ENCODE measurements at places on chromosomes 7 and 10.

DNA sequence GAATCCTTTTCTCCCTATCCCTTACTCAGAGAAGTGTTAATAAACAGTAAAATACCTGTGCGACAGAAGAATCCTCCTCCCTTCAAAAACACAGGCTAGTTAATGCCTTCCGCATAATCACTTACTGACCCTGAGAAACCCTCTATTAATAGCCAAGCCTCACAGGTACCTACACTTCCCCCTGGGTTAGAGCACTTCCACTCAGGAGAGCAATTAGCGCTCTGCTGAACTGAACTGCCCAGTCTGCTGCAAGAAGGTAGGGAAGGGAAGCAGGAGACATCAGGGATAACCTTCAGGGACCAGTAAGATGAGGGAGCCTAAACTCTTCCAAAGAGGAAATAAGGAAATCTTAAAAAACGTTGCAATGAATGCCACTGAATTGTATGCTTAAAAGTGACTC lies 39.6 kb downstream of the KIAA1549 start:
- no peak for DNase-seq

DNA sequence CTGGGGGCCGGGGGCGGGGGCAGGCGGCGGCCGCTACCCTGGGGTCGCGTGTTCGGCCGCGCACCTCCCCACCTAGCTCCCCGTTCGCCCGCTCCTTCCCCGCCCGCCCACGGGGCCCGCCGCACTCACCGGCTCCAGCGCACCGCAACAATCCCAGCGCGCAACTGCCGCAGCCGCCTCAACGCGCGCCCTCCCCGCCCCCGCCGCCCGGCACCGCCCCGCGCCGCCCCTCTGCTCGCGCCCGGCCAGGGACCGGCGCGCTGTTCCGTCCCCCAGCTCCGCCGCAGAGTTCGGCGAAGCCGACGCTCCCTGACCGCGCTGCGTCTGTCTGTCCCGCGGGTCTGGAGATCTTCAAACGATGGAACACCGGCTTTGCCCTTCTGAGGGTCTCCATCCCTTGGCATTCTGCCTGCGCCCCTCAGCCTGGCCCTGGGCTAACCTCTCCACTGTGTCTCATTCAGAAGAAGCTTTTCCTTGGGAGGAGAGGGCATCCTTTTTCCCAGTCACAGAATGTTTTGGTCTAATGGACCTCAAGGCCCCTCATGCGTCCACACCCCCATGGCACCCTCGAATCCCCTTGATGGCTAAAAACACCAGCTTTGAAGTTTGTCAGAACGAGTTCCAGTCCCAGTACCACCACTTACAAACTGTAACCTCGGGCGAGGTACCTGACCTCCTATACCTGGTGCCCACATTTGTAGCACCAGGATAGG lies at the start of gene NT5C2:
Gene NT5C2 (minus strand): TSS at position 166 of the 713 bp plus-strand sequence. CDS start 18,314 bp downstream, outside the sequence.
- no peak for DNase-seq

GRCh38 chr7:94054130-94054529 lies 50.0 kb upstream of the BET1 start:
- DNase-seq, result no peak

DNA sequence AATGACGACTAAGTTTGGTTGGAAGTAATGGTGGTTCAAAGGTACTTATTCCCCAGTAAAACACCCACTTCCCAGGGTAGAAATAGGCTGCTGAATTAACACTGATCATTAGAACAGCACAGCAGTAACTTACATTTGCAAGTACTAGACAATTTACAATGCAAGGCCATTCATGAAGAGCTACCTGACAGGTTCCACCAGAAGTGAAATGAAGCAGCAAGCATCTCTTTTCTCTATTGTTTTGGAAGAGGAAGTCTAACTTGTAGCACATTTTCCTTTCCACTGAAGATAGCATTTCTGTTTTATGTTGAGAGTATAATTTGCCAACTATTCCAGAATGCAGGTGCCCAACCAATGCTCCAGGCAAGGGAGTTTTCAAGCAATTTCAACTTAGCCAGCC lies 145.9 kb downstream of the CREB5 start:
- DNase-seq, result no peak

GRCh38 chr10:133084491-133084890 lies 3.2 kb upstream of the ADGRA1 start:
- no peak for DNase-seq

DNA sequence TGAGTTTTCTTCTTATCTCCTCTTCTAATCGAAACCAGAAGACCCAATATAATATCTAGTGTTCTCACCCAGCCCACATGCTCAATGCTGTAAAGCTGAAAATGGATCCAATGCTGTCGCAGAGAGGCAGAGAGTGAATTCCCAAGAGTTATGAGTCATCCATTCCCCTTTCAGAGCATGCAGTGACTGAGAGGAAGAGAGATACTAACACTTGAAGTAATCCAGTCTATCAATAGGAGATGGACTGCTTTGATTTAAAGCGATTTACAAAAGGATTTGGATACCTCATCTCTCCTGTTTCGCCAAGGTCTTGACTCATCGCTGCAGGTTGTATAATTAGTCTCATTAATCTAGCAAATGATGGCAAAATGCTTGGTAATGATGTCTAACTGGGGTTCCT lies 41.5 kb upstream of the PRKCQ start:
- DNase-seq, result no peak

DNA sequence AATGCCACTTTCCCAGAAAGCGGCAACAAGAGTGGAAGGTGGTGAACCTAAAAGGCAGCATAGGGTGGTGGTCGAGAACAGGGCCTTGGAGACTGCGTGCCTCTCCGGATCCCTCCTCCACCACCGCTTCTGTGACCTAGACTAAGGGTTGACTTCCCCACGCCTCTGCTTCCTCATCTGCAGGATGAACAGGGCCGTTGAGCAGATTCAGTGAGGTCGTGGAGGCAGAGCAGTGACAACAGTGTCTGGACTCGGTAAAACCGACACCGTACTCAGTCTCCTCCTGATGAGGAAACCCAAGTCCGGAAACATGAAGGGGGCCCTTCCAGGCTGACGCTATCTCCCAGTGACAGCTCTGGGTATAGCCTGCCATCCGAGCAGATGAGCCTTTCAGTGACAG lies 162.6 kb downstream of the CELF2 start:
- DNase-seq, result no peak

DNA sequence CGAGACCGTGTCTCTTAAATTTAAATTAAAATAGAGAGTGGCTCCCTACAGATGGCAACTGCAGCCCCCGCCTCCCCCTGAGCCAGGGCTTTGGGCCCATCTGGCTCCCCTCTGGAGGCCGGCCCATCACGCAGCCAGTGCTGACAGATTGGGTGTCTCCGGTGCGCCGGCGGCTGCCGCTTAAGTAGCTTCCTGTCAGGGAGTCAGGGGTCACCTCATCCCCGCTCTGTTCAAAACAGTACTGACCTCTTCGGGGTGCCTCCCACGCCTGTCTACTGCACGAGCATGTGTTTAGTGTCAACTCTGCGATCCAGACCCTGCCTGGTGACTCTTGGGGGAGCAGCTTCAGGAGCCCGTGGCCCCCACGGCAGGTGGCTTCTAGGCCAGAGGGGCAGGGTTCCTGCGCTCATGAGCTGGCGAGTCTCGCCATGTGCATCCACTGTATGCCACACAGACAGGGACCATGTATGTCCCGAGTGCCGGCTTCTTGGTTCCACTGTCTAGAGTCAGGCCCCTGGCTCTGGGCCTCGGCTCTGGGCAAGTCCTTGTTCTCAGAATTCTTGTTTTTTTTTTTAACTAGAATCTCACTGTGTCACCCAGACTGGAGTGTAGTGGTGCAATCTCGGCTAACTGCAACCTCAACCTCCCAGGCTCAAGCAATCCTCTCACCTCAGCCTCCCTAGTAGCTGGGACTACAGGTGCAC lies 36.1 kb downstream of the KCTD7 start:
- no peak for DNase-seq

GRCh38 chr7:37683246-37684120 lies at the start of gene GPR141:
Gene GPR141, plus strand, starts transcription at chr7:37683766. Its CDS starts 56,628 bp downstream, at chr7:37740394.
- DNase-seq, result peak; percentile 46

- DNase-seq, result no peak
Measured at GRCh38 chr10:21042536-21042935, 145.4 kb upstream of the NEBL start.

DNA sequence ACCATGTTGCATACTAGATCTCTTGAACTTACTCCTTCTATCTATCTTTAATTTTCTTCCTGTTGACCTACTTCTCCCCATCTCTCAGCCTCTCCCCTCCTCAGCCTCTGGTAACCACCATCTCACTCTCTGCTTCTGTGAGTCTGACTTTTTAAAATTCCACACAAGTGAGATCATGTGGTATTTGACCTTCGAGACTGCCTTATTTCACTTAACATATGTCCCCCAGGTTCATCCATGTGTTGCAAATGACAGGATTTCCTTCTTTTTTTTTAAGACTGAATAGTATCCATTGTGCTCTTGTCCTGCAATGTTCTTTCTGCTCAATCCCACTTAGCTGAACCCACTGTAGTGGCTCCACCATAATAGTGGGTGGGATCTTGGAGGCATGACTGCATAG lies 51.4 kb upstream of the DNAJC1 start:
- DNase-seq, result no peak

DNA sequence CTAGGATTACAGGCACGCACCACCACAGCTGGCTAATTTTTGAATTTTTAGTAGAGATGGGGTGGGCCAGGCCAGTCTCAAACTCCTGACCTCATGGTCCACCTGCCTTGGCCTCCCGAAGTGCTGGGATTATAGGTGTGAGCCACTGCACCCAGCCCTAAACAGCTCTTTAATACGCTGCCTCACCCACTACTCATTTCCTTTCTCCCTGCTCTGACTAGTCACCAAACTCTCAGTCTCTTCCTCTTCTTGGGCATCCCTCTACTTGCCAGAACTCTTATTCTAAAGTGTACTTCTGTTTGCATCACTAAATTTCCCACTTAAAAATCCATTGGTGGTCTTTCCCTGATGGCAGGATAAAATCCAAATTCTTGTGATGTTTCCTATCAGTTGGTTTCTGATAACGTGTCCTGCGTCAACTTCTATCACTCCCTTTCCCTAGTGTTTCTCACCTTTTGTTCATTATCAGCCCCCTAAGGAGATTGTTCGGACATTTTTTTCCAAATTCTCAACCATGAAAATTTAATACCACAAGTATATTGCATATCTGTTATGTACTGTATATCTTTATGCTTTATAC lies 124.7 kb downstream of the CUBN start:
- DNase-seq, result no peak

GRCh38 chr10:116316503-116316902 lies 7.7 kb upstream of the CCDC172 start:
- no peak for DNase-seq

DNA sequence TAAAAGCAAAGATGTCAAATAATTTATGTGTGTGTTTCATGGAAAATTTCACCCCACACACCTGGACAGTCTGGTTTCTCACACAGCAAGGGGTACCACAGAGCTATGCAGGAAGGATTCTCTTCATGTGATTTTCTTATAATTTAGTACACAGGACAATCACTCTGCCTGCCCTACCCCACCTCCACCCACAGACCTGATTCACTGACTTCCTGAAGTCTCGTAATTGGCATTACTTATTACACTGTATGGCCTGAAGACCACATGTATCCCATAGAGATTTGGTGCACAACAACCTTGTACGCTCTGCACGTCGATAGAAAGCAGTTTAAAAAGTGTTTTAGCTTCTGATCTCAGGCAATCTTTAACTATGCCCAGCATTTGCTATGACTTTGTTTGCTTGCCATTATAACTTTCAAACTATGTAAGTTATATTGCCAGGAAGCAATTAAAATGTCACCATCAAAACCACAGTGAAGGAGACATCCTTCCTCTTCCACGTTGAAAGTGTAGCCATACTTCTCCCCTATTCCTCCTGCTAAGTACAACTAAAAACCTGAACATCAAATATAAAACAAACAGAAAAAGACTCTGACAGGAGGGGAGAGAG lies 279.4 kb upstream of the IMMP2L start:
- DNase-seq, result no peak

GRCh38 chr10:71389768-71390460 lies 6.8 kb upstream of the CDH23 start:
- no peak for DNase-seq

- no peak for DNase-seq
Measured at GRCh38 chr7:55871932-55872485, 9.5 kb upstream of the SEPTIN14 start.

DNA sequence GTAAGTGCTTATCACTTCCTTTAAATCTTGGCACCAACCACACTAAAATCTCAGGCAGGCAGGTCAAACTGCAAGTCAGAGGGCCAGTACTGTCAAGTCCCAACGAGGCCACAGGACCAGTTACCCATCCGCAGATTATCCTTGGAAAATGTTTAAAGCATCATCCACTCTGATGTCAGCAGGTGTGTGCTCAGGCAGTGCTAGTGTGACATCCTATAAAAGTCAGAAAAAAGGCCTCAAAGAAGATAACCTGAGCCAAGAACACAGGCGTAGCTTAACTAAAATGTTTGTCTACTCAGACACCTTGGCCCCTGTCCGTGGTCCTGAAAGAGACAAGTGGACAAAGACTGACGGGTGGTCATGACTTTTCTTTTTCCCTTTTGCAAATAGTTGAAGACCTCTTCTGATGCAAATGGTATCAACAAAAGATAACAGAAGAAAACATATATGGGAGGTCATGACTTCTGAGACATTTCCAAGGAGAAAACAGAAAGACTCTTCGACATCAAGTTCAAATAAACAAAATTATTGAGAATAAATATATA lies 309.3 kb downstream of the KCNMA1 start:
- no peak for DNase-seq

DNA sequence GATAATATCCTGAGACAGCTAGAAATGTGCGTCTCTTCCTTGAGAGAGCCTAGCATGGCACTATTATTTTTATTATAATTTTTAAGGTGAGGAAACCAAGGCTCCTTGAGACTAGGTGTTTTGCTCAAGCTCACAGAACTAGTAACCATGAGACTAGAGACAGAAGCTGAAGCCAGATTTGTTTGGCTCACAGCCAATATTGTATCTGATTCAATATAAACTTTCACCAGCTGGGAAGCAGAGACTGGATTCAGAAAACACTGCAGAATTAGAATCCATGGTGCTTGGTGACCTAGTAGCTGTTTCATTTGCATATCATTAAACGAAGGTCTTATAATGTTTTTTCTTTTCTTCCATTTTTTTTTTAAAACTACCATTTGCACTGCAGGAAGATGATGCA lies 64.4 kb downstream of the DNAJB9 start:
- no peak for DNase-seq

GRCh38 chr10:73906524-73907447 lies 4.1 kb upstream of the PLAU start:
- no peak for DNase-seq

DNA sequence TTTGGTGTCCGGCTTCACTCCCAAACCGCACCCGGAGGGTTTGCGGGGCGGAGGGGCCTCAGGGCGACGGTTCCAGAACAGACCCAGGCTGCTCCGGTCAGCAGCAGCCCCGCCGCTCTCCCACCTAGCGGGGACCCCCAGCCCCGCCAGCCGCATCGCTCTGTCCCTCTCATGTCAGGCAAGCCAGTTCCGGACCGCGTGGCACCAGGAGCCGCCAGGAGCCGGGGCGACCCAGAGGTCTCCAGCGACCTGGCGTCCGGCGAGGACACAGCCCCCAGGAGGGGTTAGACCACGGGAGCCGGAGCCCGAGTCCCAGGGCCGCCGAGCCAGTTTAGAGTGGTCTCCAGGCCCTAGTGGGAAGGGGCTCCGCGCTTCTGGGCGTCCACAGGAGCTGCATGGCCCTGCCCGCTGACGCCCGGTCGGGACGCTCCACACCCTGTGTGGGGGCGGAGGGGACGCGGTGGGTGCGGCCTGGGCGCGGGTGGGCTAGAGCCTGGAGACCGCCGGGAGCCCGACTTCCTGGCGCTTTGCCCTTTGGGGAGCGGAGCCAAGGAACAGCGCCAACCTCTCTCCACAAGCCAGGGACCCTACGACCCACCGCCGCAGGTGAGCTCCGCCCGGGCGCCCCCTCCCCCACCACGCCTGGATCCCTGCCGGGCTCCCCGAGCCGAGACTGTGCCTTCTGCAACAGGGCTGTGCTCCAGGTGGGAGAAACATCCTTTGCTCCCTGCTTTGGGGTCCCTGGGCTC lies 43.4 kb downstream of the ZNF117 start:
- no peak for DNase-seq

All from epithelial cell of prostate (primary cell).